ENCODE measurements at places on chromosomes 5 and 9. TPM values are rescaled to one million over a fixed set of nuclear protein-coding genes. Genes with fewer than 3 reads are reported as not detected.

DNA sequence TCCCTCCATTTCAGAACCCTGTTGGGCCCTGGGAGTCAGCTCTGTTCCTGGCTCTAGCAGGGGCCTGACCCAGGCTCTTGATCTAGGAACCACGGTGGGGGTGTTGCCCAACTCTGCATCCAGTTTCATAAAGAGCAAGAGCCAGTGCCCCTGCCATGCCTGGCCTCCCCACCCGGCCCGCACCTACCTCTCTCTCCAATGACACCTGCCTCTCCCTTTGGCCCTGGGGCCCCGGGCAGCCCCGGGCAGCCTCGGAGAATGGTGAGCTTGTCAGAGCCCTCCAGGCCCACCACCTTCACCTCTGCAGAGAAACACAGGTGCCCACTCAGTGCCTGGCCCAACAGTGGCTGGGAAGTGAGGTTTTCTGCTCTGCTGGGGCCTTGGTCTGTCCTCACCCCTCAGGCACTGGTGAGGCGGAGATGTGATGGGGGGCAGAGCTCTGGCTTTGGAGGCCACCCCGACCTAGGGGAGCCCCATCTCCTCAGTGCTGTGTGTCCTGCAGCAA, 1.5 kb downstream of the FCN1 start:
- DNase-seq: no peak

The FAM153A gene
- polyA plus RNA-seq: 0.75 TPM

DNA sequence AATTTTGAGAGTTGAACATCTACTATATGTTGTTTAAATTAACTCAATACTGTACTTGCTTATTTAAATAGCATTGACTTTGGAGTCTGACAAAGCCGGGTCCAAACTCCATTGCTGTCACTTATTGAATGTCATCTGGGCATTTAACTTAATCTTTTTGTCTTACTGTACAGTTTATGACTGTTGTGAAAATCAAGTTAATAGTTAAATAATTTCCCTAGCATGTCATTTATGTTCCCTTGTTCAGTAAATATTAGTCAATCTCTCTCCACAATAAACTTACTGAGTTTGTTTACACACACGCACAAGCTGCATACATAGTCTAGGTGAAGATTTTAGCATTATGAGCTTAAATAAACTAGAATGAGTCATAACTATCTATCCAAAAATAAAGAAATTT, 6.3 kb upstream of the UGCG start:
- no peak for DNase-seq

GRCh38 chr5:181105391-181106025, 25.5 kb downstream of the OR2V1 start:
- no peak for DNase-seq

The SPINK7 gene
- 0.35 TPM for polyA plus RNA-seq

The SCGB3A2 gene
- polyA plus RNA-seq: 0.73 TPM

The ATP10B gene
- 0.70 TPM for polyA plus RNA-seq

The DBH gene
- 0.90 TPM for polyA plus RNA-seq

DNA sequence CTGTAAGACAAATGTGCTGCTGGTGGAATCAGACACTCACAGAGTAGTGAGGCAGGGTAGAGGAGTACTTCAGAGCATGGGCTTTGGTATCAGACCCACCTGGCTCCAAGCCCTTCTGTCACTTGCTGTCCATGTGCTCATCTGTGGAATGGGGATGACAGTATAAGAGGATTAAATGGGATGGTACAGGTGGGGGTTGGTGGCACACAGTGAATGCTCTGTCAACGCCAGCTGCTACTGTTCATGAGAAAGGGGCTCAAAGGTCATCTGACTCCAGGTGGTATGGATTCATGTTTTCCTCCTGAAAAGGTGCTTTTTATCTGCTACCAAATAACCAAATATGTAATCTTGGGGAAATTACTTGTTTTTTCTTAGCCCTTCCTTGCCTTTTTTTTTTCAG, 23.0 kb upstream of the PPARGC1B start:
- DNase-seq: no peak

The PCA3 gene
- 0.96 TPM for polyA plus RNA-seq

- DNase-seq: no peak
These were observed 241.4 kb upstream of the IL12B start for GRCh38 chr5:159571501-159572244.

DNA sequence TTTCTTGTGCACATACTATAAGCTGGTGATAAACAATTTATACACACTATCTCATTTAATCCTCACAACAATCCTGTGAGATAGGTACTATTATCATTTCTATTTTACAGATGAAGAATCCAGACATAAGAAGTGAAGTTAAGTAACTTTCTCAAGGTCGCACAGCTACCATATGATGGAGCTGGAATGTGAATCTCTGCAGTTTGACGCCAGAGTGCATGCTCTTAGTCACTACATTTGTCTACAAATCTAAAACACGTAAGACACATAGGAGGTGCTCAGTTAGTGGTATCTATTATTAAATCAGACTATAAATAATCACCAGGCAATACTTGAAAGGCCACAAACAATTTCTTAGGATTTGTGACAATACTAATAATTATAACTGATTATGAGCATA, 45.0 kb upstream of the CDKN2B start:
- no peak for DNase-seq

The BTNL8 gene
- polyA plus RNA-seq: 0.65 TPM

The PIP5K1B gene
- polyA plus RNA-seq: 7.1 TPM

DNA sequence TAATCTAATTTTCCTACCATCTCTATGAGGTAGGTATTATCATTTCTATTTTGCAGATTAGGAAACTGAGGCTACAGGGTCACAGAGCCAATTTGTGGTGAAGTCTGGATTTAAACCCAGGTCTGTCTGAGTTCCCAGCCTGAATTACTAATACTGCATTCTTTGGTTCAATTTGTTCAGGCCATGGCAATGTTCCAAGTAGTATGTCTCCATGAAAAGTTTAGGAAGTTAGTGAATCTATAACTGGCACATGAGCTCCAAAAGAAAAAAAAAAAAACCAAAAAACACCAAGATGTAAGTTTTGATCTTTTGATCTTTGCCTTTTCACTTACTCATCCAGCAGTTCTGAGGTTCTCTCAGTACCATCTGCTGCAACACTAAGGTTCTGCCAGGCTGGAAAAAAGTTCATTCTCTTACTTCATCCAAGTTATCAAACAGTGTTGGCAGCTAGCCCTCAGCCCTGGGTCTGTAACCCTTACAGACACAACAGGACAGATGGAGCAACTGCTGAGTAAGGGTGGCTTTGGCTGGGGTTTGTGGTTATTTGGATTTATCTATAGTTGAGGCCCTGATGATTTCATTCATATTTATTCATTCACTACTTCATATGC, 4.4 kb upstream of the TMEM268 start:
- no peak for DNase-seq

GRCh38 chr5:159555084-159555483, 224.8 kb upstream of the IL12B start:
- no peak for DNase-seq

The SLC35D2 gene
- polyA plus RNA-seq: 40.0 TPM

The STPG3 gene
- 1.5 TPM for polyA plus RNA-seq

The STK32A gene
- polyA plus RNA-seq: 23.9 TPM

GRCh38 chr5:197892-198489, 6.7 kb downstream of the LRRC14B start:
- no peak for DNase-seq

The DOCK2 gene
- 2.6 TPM for polyA plus RNA-seq

The CTXN3 gene
- not detected for polyA plus RNA-seq

- DNase-seq: peak; percentile 72
These were observed 76.6 kb upstream of the TBCA start for GRCh38 chr5:77852514-77853352.

The CACNA1B gene
- 0.52 TPM for polyA plus RNA-seq

DNA sequence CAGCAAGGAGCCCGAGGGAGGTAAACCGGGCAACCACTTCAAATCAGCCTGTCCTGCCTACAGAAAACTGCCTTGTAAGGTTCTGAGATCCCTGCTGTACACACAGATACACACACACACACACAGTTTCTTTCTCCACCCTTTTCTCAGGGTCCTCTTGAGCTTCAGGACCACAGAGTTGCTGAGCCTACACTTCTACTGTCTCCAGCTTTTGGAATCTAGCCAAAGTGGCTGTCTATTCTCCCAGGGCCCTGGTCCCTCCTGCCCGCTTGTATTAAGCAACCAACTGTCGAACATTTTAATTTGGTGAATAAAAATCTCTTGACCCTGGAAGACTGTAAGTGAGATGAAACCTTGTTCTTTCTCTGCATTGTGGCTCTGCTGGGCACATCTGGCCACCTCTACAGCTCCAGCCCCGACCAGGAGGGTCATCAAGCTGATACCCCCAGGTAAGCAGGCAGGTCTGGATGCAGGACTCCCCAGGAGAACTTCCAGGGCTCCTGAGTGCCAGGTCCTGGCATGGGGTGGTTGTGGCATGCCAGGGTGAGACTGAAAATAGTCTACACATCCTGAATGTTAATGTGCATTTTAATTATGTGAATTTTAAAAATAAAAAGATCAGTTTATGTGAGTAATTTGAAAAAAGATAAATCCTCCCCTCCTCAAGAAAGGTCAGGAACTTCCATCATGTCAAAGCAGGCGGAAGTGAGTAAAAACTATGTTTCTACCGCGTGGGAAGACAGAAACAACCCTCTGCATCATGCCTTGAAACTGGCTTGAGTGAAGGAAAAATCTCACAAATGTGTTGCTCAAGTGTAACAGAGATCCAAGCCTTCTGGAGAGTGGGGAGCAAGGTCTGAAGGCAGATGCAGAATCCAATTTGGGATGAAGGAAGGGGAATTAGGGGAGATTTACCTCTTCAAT, 15.0 kb upstream of the S1PR3 start:
- no peak for DNase-seq

DNA sequence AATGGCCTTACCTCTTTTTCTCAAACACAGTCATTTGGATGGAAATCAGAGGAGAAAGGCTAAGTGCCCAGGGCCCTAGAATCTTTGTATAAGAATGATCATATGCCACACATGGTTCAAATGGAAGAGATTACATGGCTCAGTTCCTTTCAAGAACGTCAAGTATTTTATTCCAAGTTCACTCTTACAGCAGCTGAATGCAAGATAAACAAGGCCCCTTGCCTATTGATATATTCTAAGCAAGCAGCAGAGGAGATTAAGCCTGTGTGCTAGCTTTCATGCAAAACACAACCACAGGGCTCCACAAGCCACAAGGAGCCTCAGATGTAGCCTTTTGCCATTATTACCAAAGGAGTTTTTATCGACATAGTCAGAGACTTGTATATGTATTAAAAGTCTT, 55.3 kb upstream of the SLCO6A1 start:
- no peak for DNase-seq

The RELL2 gene
- polyA plus RNA-seq: 1.1 TPM

The PCDHGA7 gene
- 2.2 TPM for polyA plus RNA-seq

DNA sequence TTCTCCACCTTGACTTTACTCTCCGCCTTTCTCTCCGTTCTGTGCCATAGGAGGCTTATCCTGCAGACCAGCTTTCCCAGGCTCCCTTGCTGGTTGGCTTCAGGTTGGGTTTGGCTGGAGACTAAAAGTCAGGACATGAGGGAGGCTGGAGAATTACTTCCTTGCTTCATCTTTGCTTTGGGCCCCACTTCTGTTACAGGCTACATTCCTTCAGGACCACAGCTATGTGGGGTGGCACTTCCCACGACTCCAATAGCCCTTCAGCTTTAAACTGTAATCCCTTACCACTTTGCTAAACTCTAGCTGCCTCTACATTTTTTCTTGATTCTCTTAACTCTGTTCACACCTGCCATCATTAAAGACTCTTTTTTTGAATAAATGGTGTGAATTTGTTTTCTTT, 186.7 kb upstream of the NR4A3 start:
- DNase-seq: no peak

The SEMA6A gene
- polyA plus RNA-seq: 72.5 TPM

DNA sequence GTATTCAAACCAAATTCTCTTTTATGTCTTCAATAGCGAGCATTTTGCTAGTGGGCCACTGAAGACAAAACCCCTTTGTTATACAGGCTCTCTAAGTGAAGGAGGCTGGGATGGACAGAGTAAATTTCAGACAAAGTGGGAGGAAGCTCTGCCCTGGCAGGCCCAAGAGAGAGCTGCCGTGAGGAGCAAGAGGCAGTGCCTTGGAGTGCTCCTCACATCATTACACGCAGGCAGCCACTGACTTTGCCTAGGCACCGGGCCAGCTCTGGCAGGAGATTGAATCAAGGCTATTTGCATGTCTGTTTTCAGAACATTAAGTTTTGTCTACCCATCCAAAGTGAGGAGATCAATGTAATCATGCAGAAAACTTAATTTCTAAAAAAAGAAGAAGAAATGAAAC, 167.7 kb downstream of the CCDC192 start:
- DNase-seq: no peak

The SLC6A7 gene
- polyA plus RNA-seq: 0.12 TPM

GRCh38 chr5:79851391-79851863, 139.6 kb downstream of the MTX3 start:
- no peak for DNase-seq

GRCh38 chr9:91873637-91874051, 76.4 kb downstream of the ROR2 start:
- no peak for DNase-seq

The PRSS3 gene
- 3.6 TPM for polyA plus RNA-seq

The ST6GALNAC4 gene
- 9.8 TPM for polyA plus RNA-seq

DNA sequence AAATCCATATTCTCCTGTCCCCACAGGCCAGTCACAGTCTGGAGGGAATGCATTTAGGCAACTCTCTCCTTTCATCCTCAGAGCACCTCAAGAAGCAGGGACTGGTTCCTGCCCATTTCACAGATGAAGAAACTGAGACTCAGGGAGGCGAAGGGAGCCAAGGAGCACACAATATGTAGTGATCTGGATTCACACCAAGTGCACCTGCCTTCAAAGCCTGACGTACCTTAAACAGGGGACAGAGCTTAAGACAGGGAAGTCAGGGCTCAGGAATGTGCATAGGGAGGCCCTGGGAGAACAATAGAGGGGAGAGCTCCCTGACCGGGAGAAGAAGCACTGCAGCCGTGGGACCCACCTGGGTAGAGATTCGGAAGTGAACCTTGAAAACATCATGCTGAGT, 83.0 kb downstream of the GABBR2 start:
- no peak for DNase-seq

The NR4A3 gene
- polyA plus RNA-seq: 0.18 TPM

- no peak for DNase-seq
These were observed 624.1 kb downstream of the ANXA1 start for GRCh38 chr9:73775757-73776156.

- no peak for DNase-seq
These were observed 31.9 kb upstream of the TBC1D2 start for GRCh38 chr9:98287384-98287783.

- no peak for DNase-seq
These were observed 142.7 kb downstream of the CACNA1B start for GRCh38 chr9:138020120-138020794.

DNA sequence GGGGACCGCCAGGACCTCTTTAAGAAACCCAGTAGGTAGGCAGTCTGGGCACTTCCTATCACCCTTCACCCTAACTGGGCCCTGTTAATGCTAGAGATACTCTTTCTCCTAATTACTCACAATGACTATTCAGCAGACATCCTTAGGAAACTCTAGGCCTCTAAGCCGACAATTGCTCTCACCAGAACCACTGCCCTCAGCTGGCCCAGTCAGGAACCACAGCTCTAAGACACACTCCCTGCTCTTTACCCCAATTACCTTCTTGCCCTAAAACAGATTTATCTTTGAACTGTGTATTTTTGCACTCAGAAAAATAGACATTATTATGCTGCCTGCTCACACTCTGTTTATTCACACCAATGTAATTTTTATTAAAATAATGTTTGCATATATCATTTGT, 432.6 kb upstream of the SLC30A5 start:
- no peak for DNase-seq

The TAS2R1 gene
- 0.42 TPM for polyA plus RNA-seq
